Left lobe of liver (tissue), 2 donors: ENCODE measurements at places on chromosomes 2 and 18. TPM values are rescaled to one million over a fixed set of nuclear protein-coding genes. Genes with fewer than 3 reads are reported as not detected.

DNA sequence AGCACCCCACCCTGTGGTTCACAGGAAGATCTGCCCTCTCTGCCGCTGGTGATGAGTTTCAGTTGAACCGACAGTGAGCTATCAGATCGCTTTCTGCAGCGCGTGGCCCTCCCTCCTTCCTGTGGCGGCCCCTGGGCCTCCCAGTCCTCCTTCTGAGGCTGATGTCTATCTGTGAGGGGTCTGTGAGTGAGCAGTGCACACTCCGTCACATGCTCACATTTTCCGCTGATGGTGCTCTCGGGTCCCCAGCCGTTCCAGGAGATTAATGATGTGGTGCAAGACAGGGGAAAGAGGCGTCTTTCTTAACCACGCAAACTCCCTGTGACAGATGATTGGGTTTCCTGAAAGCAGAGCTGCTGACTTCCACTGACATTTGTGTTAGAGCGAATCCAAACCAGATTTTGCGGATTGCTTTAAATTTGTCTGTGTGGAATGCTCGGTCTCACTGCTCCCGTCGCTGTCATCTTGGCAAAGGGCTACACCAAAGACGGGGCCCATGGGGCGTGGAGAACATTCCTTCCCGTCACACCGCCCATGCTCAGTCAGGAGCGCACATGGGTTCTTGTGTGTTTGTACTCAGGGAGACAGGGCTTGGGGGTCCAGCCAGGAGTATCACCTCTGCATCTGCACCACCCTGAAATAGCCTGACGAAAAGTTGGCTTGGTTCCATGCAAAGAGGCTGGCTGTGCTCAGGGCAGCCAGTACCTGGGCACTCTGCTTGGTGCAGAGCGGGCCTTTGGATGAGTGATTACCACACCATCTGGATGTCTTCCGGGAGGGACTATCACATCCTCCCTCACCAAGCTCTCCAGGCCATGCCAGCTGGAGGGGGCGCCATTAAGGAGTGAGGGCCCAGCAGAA, 154.7 kb upstream of the HS6ST1 start:
- no peak for DNase-seq

GRCh38 chr2:181789827-181790448, 101.6 kb upstream of the ITPRID2 start:
- no peak for DNase-seq

DNA sequence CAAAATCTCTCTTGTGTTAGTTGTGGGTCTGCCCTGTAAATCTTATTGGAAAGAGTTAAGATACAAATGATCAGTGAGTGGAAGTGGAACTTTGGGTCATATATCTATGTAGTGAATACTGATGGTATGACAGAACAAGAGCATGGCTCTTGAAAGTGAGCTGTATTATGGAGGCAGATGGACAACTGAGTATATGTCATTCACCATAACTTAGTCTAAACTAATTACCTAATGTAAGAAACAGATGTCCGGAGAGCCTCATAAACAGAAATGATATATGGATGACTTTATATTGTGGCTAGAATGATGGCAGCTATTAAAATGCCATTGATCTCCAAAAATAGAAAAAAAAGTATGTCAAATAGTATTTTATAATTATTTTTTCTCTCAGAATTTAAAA, 72.4 kb downstream of the FASTKD2 start:
- no peak for DNase-seq

GRCh38 chr18:61770279-61770678, 122.5 kb downstream of the RNF152 start:
- no peak for DNase-seq

- no peak for DNase-seq
Observed at GRCh38 chr2:2512931-2513330, 181.9 kb upstream of the MYT1L start.

DNA sequence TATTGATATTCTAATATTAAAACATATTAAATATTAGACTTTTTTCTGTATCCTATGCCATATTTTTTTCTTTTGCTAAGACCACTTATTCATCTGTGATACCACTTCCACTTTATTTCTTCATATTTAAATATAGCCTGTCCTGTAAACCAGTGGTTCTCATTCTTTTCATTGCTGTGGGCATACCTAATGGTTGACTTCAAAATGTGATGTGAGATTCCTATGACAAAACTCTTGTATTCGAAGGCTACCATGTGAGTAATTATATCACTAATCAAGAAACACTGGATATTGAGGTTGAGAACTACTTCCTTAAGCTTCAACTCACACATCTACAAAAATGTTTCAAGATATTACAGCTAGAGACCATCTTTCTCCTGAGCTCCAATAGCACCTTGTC, 3.6 kb downstream of the SCRN3 start:
- DNase-seq: no peak

DNA sequence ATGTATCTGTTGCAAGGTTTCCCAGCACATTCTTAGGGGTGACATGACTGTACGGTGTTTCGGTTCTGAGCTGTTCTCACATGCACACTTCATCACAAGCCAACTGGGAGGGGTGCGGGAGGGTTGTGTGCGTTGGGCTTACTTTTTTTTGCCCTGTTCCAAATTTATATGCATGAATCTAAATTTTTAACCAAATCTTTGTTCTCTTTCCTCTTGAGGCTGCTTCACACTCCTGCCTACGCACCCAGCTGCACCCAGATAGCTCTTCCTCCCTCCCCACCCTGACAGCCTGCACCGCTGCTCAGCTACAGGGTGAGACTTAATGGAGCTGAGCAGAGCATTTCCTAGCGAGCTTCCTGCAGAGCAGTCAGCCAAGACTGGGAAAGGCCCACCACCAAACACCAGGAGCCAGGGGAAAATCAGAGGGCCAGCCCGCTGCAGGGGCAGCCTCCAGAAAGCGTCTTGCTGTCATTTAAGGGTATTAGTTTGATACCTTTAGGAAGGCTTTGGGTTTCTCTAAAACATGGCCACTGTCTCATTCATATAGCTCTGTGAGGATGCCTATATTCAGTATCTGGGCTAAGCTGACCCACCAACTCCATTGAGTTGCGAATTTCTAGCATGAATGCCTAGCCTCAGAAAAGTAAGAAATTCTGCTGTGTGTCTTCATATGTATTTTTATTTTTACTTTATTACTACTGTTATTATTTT, 84.5 kb downstream of the POU3F3 start:
- no peak for DNase-seq

The GAREM2 gene
- 0.15 TPM for total RNA-seq
